Muscle of arm (tissue), 14 donors: ENCODE measurements at places on chromosomes 4 and X.

DNA sequence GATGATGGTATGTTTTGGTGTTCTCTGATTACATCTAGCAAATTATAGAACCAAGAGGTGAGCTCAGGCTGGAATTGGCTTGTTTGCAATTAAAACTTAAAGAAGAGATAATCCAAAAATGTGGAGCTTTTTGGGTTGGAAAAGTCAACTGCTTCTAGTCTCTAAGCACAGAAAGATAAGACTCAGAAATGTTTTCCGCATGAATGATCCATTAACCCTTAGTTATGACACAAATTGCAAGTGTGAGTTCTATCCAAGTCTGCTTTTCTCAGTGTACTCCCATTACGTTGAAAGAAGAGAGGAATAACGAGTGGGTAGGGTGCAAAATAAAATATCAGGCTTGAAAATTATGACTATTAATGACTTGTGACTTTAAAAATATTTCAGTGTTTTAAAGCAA lies 38.5 kb downstream of the HPGD start:
- DNase-seq: no peak

GRCh38 chrX:115912372-115912897 lies 258.1 kb upstream of the AGTR2 start:
- no peak for DNase-seq

DNA sequence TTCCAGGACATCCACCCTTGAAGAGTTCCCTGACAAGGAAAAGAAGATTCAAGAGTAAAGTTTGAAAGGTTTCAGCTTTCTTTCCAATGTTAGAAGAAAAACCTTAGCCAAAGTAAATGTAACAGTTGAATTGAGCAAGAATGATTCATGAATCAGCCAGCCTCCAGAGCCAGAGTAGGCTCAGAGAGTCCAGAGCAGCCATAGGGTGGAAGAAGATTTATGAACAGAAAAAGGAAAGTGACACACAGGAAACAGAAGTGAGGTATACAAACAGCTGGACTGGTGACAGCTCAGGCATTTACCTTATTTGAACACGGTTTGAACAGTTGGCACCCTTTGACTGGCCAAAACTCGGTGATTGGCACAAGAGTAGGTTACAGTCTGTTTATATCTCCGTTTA lies 63.2 kb downstream of the QDPR start:
- DNase-seq: no peak

DNA sequence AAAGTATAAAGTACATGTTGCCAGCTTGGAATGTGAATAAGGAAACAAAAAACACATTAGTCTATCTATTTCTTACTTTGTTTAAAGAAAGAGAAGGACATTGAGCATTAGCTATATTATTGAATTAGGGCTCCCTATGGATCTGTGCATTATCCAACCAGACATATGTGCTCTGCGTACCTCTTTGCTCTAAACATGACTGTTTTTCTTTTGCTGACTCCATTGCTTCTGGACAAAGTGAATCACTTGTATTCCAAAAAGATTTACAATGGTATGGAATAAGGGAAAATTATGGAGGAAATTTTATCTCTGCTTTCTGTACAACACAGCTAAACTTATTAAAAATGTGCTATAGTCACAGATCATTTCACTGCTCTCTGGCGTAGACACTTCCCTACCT lies 727.8 kb upstream of the LCORL start:
- no peak for DNase-seq

DNA sequence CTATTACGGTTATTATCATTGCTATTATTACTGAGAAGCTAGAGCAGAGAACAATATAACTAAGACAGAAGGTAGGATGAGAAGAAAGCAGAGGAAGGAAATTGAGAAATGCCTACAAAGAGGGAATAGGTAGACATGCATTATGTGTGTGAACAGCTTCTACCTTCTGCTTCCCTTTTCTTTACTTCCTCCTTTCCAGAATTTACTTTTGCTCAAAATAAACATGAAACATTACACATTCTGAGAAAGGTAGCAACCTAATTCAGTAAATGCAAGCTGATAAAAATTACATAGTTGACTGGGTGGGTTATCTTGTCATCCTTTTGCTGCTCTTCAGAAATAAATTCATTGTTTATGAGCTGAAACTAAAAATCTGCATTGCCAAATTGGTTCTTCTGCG lies 54.6 kb downstream of the AMOT start:
- no peak for DNase-seq

- no peak for DNase-seq
These were observed 35.7 kb downstream of the GATB start for GRCh38 chr4:151725087-151725486.

- DNase-seq: no peak
These were observed 493.9 kb downstream of the CCSER1 start for GRCh38 chr4:90621080-90621479.

DNA sequence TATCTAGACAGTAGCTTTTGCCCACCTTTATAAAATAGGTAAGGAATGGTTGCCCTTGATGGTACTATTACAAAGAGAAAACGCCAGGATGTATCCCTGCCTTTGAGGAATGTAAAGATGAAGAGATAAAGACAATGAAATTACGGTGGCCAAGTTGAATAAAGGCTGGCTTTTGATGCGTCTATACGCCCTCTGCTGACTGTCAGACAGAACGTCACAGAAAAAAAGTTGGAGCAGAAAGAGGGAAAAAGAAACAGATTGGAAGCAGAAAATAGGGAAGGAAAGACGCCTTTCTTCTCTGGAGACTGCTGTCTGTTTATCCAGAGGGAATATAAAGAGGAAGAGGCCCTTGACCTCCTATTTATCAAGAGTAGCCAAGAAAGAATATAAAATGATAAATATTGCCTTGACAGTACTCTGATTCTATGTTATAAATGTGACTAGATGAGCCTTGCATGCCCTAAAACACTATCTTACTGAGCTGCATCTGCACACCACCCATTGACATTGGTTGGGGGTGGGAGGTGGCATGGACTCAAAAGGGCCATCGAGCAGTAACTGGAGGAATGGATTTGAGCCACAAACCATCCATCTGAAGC lies 30.6 kb downstream of the PCDH19 start:
- DNase-seq: peak; percentile 38

- peak; percentile 36 for DNase-seq
These were observed 107.8 kb upstream of the FMR1 start for GRCh38 chrX:147803948-147804347.

DNA sequence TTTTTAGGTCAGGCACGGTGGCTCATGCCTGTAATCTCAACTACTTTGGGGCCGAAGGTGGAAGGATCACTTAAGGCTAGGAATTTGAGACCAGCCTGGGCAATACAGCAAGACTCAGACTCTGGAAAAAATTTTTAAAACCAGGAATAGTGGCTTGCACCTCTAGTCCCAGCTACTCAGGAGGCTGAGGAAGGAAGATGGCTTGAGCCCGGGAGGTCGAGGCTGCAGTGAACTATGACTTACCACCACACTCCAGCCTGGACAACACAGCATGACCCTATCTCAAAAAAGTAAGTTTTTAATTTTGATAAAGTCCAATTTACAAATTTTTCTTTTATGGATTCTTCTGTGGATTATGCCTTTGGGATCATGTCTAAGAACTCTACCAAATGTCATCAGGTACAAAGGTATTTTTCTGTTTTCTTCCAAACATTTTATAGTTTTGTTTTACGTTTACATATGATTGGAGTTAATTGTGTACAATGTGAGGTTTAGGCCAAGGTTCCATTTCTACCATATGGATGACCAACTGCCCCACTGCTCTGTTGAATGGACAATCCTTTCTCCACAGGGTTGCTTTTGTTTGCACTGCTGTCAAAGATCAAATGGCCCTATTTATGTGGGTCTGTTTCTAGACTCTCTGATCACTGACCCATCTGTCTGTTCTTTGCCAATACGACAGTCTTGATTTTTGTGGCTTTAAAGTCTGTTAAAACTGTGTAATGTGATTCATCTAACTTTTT lies 48.2 kb downstream of the CPLX1 start:
- no peak for DNase-seq

DNA sequence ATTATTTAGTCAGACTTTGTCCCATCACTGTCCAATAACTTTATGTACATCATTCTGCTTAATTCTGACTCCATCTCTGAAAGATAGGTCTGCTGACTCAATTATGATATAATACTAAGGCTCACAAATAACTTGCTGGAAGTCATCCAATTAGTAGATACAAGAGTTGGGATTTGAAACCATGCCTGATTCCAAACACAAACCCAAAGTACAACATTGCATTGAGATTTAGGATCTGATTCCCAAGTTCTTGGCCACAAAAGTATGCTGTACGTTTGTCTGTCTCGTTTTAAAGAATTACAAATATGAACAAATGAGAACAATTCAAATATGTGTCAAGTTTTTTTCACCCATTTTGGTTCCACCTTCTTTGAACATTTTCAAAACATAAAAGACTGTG lies 108.8 kb downstream of the AMELX start:
- no peak for DNase-seq

GRCh38 chr4:111761531-111761930 lies 383.7 kb upstream of the FAM241A start:
- DNase-seq: no peak

GRCh38 chr4:152817331-152817730 lies 37.6 kb downstream of the ARFIP1 start:
- no peak for DNase-seq

DNA sequence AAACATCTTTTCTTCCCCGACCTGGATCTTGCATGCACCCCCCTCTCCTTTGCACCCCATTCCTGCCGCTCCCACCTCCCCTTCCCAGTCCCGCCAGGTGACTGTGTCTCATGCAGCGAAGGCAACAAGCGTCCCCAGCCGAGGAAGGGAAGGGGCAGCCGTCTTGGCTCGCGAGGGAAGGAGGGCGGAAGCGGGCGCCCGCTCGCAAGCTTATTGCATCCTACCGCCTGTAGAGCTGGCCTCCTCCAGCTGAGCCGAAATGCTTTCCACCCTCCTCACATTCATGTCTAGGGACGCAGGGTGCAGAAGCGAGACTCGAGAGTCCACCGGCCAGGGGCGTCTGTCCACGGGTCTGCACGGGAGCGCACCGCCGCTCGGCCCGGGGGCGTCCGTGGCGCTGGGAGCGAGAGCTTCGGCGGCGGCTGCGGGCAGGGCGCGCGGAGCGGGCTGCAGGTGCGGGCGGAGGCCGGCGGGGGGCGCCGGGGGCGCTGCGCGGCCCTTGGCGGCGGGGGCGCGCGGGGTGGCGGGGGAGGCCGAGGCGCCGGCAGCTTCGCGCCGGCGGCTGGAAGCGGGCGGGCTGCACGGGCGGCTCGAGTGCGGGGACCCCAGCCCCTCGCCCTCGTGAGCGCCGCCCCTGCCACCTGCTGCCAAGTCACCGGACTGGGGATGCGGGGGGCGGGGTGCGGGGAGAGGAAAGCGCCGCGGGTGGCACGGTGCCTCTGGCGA lies at the start of gene KCNIP4:
Gene KCNIP4, minus strand, starts transcription at position 426 of the 726 bp plus-strand sequence.
- DNase-seq: no peak

DNA sequence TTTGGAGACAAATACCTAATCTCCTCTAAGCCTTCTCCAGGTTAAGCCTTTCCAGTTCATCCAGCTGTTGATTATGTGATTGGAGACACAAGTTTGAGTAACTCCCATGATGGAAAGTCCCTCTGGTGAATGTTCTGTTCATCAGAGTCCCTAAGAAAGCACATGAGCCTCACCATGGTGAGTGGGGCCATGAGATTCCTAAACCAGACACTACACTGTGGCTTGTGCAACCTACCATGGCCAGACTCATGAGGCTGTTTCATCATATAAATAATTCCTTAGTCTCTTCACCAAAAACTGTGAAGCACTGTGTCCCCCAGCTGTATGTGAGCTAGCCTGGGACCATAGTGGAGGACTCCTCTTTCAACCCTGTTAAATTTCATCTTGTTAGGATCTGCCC lies 14.4 kb downstream of the PKD2 start:
- no peak for DNase-seq

GRCh38 chrX:102345916-102346315 lies 93.9 kb downstream of the NXF2B start:
- peak; percentile 38 for DNase-seq
